ENCODE measurements at places on chromosomes 16 and 17.

GRCh38 chr16:47848421-47849109 is 307.2 kb downstream of the ABCC12 start:
- no peak for DNase-seq

- DNase-seq = no peak
Observed at GRCh38 chr16:17233318-17234002, 237.3 kb downstream of the XYLT1 start.

DNA sequence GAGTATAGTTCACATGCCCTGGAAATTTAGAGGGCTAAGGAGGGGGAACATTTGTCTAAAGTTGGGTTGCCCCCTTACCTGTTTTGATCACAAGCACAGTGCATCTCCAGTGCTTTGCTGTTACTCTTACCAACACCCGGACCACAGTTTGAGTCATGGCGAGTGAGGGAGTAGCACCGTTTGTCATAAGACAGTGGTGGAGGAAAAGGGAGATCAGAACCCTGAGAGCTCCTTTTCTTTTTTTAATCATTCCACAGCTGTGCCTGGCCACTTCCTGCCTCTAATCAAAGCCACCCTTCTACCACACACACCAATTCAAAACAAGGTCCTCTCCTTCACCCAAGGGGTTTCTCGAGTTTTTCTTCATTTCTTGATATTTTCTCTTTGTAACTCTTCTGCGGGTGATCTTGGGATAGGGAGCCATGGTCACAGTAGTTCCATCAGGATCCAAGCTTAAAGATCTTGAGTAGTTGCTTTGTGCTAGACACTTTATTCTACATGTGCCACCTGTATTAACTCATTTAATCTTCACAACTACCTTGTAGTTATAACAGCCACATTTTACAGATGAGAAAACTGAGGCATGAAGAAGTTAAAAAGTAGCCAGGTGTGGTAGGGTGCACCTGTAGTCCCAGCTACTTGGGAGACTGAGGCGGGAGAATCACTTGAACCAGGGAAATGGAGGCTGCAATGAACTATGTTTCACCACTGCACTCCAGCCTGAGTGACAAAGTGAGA is 5.0 kb upstream of the MYL4 start:
- DNase-seq = peak; percentile 28

- no peak for DNase-seq
Observed at GRCh38 chr17:12445331-12445730, 220.4 kb upstream of the MYOCD start.

DNA sequence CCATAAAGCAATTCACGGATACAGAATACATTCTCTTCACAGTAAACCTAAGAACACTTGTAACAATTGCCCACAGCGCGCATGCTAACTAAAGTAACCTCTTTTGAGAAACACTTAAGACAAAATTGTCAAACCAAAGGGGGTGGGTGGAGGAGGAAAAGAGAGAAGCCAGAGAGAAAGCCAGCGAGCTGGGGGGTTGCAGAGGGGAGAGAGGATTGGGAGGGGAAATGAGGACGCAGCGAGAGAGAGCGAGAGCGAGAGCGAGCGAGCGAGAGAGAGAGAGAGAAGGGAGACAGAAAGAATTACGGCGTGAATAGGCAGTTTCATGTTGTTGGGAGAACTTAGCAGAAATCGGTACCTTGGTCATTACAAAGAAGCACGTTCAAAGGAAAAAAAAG is 1.6 kb upstream of the HOXB7 start:
- DNase-seq = no peak

Data from activated CD4-positive, alpha-beta T cell treated with anti-CD3 and anti-CD28 coated beads for 1 hour (primary cell).